ENCODE measurements at places on chromosomes 1 and 21.

DNA sequence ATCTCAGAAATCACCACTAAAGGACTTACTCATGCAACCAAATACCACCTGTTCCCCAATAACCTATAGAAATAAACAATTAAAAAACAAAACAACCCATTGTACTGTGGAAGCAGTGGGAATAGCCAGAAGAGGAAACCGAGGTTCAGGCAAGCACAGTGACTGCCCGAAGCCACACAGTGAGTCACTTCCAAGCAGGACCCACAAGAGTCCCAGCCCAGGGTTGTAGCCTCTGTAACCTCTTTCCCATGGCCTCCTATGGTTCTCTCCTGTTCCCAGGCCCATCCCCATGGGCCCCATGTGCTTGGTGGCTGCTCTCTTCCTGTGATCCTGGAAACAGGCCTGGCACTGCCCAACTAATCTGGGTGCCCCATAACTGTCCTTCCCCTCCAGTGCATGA is 29.0 kb upstream of the HTR1D start:
- no peak for DNase-seq

- DNase-seq, result no peak
These were observed 69.5 kb downstream of the TM2D1 start for GRCh38 chr1:61655453-61655852.

- no peak for DNase-seq
These were observed 476.7 kb upstream of the CAMK1G start for GRCh38 chr1:209106861-209107260.

- DNase-seq, result no peak
These were observed 342.8 kb downstream of the RPS6KC1 start for GRCh38 chr1:213393860-213394259.

DNA sequence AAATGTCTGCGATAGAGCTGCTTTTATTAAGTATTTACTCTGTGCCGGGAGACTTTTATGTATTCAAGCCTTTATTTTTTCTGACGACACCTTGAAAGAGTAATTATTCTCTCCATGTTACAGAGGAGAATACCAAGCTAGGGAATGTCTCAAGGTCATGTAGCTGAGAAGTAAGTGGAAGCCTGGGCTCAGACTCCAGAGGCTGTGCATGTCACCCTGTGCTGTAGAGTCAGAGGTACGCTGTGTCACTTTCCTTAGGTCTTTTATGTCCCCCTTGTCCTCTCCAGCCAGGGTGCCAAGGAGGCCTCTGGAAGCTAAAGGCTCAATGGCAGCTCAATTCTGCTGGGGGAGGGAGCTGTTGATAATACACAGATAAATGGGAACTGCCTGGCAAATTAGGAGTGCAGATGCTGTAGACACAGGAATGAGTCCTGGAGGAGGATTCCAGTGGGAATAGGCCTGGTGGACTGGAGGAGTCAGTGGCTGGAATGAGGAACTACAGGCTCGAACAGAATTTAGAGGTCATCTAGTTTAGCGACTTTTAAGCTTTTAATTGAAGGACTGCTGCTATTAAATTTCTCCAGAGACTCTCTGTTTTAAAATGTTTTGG is 9.3 kb upstream of the IL19 start:
- no peak for DNase-seq

DNA sequence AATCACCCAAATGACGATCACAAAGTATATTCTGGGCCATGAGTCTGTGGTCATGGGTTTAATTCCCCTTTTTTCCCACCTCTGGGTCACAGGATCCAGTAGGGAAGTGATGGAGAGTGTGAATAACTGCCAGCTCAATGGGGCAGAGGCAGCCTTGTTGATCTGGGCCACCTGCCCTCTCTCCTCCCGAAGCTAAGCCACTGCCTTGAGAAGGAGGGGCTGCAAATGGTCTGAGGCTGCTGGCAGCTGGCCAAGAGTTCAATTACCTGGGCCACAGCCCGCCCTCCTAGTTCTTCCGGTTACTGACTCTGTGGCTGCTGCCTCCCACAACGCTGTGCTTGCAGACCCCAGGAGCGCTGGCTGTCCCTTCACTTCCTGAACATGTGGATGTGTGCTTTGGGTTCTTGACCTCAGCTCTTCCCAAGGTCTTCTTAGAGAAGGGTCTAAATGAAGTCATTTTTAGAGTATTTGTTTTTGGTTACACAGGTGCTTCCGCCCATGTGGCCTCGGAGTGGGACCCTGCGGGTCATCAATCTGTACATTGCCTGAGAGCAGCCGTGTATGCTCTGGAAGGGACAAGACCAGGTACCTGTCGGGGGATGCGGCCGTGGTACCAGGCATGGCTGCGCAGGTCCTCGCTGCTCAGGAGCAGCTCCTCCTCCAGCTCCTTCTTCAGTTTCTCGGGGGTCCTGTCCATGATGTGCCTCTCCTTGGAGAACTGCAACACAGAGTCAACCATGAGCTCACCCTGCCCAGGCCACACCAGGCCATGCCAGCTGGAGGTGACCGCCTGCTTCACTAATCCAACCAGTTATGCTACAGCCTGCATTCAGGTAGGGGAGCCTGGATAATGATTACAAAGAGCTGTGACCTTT is 89.7 kb downstream of the BCAR3 start:
- DNase-seq, result peak; percentile 93

DNA sequence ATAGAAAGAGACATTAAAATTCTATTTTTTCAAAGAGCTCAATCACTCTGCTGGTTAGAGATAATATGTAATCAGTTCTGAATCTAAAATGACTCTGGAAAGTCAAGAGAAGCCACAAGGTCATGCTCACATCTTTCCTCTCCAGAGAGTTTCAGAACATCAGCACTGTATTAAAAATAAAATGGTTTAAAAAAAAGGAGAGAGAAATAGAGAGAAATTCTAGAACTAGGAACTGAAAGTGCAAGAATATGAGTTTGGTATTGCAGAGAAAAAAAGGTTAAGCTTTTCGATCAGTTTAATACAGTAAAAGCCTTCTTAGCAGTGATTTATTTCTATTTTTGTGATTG is 44.0 kb upstream of the DIPK1A start:
- DNase-seq, result no peak

DNA sequence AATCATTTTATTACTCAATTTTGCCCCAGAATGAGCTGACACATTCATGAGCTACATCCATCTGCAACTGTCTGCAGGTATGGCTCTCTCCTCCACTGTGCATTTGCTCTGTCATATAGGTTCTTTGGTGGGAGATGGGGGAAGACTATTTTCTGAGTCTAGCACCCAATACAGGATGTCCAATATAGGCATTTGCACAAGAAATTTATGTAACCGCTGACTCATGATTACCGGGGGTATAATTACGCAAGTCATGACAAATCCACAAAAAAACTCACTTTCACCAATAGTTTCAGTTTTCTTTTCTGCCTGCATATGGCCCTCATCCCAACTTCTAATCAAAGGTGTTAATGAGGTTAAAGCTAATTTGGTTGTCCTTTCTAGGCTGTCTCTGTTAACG is 17.5 kb upstream of the VSIG8 start:
- DNase-seq, result no peak

- no peak for DNase-seq
These were observed 2.2 kb downstream of the PADI4 start for GRCh38 chr1:17310068-17310640.

DNA sequence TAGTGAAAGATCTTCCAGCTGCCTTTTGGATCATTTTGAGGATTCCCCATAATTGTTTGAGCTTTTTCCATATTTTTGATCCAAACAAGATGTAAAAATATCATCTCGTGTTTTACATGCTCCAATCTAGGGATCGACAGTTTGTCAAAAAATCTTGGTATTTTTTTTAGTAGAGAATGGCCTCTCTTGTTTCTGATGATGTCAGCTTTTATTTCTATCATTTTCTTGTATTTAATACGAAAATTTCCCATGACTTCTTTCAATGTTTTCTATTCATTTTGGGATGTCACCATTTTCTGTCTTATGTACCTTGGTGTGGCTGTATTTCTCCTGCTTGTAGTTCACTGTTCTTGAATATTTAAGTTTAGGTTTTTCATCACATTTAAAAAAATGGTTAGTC is 812.0 kb upstream of the NCAM2 start:
- DNase-seq, result no peak

DNA sequence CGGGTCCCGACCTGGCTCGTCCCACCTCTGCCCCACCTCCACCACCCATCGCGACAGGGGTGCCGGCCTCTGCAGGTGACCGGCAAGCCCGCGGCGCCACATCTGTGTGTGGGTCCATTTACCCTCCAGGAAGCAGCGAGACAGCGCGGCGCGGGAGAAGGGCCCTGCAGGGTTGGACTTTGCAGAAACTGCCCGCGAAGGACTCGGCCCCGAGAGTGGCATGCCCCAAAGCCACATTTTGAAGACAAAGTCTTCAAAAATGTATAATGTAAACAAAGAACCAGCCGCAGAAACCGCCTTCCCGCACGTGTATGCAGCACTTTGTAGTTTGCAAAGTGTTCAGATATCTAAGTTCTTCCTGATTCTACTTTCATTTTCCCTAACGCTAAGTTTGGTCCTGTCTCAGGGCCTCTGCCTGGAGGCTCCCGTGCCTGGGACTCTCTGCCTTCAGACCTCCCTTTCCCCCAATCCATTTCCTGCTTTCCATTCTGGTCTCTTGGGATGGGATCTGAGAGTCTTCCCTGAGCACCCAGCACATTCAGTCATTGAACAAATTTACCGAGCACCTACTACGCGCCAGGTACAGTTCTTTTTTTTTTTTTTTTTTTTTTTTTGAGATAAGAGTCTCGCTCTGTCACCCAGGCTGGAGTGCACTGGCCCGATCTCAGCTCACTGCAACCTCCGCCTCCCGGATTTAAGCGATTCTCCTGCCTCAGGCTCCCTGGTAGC is 524 bp upstream of the TMCO4 start:
- DNase-seq, result no peak

GRCh38 chr1:31581821-31582810 is 5.8 kb downstream of the TINAGL1 start:
- no peak for DNase-seq

- no peak for DNase-seq
These were observed 26.2 kb downstream of the VPS26C start for GRCh38 chr21:37240978-37241377.

DNA sequence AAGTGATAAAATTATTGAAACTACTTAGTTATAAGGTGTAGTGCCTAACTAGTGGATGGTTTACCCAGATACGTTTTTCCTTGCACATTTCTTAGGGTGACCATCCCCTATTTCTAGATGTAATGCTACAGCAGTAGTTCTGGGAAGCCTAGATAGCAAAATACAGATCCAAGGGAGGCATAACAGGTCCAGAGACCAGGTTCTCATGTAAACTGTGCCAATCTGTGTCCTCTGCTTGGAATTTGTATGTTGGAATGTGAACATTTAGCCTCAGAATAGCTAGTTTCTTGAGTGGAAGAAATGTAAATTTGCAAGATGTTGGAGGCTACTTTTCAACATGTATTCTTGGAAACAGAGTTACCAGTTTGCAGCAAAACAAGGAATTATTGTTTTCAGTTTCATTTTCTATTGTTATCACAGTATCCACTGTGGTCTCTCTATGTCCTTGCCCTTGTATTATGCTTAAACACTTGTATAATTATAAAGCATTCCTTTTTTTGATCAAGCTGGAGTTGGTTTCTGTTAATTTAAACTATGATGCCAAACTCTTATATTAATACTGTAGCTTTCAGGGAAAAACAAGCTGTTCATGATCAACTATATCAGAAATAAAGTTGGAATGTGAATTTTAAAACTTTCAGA is 102.0 kb upstream of the BRINP3 start:
- no peak for DNase-seq

DNA sequence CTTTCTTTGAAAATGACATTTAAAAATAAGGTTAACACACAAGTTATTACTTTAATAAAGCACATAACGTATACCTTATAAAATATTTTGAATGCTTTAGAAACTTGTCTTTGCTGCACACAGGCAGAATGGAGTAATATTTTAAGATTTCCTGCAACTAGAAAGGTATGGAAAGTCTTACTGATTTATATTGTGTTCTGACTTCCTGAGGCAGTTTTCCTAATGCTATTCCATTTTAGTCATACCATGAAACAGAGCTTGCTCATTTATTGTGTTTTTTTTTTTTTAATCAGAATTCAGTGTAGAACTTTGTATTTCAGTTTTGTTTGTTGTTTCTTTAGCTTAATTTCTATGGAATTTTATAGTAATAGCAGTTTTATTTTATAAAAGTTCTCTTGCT is 60.9 kb upstream of the S1PR1 start:
- DNase-seq, result no peak

DNA sequence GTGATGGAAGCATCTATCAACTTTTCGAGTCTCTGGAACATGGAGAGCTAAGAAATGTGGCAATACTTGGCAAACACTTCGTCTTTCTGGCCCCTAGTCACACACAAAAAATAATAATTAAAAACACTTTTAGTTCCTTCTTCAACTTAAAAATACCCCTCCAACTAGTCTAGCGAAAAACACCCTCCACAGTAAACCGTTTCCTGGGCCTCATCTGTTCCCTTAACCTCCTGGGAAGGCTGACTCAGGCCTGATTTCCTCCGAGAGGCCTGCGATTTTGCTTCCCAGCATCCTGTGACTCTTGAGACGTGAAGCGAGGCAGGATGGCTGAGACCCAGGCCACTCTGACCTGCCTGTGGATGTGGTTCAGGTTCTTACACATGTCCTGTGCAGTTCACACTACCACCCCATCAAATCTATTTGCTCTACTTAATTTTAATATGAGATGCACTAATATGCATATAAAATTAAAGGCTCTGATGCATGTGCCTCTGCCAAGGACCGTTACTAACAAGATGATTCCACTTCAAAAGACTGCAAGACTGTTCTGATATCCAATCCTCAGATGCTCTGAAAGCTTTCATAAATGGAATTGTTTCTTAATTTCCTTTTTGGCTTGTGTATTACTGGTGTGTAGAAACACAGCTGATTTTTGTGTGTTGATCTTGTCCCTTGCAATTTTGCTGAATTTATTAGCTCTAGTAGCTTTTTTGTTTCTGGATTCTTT is 3.5 kb downstream of the NAV1 start:
- DNase-seq, result no peak

GRCh38 chr1:232880354-232880753 is 70.1 kb upstream of the NTPCR start:
- DNase-seq, result peak; percentile 32

GRCh38 chr1:7519181-7519860 is 251.8 kb upstream of the VAMP3 start:
- DNase-seq, result no peak

- DNase-seq, result no peak
These were observed 47.5 kb downstream of the FOXO6 start for GRCh38 chr1:41408691-41409090.

GRCh38 chr1:236029428-236029940 is 35.4 kb downstream of the NID1 start:
- no peak for DNase-seq

GRCh38 chr1:205493241-205494085 is 11.0 kb upstream of the CDK18 start:
- no peak for DNase-seq

- DNase-seq, result no peak
These were observed 655 bp downstream of the COL6A1 start for GRCh38 chr21:45982092-45982757.

GRCh38 chr1:12087797-12088314 is 24.8 kb downstream of the TNFRSF8 start:
- no peak for DNase-seq

Measured in NCI-H526 (cell line).